ENCODE measurements at places on chromosomes 7 and 10.
A peak's percentile ranks its signal among the peaks of the same experiment; 100 is the strongest.

GRCh38 chr10:122671355-122671754, 28.3 kb downstream of the C10orf120 start:
- DNase-seq, result no peak

DNA sequence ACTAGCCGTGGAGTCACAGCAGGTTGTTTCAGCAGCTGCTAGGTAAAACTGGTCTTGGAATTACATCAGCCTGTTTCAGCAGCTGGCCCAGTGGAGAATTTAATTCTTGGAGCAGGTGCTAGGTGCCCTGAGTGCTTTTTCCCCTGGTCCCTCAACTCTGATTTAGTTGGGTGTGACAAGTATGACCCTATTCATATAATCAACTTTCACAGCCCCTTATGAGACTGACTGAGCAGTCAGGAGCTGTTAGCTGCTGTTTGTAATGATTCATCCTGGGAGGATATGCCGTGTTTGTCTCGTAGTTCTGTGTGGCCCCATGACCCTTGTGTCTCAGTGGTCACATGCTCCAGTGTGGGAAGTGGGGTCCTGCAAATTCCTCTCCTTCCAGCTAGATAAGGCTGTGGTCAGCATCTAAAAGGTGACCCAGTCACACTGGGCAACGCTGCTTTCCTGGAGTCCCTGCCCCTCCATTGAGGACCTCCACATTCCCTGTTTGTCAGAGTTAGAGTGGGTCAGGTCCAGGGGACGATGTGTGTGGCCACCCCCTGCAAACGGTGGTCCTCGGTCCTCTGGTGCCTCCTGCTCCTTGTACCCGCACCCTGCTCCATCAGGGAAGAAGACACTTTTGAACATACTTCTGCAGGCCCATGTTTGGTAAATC, 28.3 kb downstream of the TBATA start:
- DNase-seq, result no peak

DNA sequence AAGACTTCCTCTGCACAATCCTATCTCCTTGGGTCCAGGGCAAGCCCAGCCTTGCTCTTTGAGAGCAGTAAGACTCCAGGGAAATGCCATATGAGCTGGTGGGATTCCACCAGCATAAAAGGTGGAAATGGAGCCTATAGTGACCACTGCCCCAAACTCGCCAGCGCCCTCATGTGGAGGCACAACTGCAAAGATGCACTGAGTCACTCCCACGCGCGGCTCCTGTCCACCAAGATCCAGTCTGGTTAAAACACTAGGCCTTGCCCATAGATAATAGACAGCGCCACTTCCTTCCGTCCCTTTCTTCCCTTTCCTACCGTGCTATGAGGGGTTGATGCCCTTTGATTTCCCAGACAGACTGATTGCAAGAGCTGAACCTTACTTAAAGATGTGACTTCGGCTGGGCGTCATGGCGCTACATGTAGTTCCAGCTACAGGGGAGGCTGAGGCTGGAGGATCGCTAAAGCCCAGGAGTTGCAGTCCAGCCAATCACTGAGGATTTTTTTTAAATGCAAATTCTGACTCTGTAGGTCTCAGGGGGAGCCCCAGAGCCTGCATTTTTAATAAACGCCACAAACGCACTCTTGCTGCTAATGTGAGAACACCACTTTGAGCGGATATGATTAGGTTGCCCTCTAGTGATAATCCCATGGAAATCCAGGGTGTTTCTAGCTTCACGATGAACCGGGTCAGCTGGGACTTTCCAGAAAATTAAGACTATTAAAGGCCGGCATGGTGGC, 136.5 kb downstream of the EPC1 start:
- DNase-seq, result peak; percentile 75

DNA sequence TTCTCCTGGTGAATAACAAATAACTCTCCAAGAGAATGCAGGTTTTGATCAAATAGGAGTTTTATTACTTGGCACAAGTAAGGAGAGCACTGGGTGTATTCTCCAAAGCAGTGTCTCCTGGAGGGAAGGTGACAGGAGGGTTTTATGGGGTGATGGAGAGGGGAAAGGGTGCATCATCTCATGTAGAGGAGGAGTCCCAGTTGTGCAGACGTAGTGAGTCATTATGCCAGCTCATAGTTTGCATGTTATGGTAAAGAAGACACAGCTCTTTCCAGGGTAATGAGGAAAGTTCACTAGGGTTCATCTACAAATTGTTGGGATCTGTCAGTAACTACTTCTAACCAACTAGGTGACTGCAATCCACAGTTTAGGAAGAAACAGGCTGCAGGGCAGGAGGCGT, 347.9 kb upstream of the MEOX2 start:
- no peak for DNase-seq

- DNase-seq, result peak; percentile 60
Observed at GRCh38 chr7:116236020-116236630, 25.8 kb downstream of the TES start.

GRCh38 chr7:106125417-106125816, 13.3 kb upstream of the SYPL1 start:
- no peak for DNase-seq

DNA sequence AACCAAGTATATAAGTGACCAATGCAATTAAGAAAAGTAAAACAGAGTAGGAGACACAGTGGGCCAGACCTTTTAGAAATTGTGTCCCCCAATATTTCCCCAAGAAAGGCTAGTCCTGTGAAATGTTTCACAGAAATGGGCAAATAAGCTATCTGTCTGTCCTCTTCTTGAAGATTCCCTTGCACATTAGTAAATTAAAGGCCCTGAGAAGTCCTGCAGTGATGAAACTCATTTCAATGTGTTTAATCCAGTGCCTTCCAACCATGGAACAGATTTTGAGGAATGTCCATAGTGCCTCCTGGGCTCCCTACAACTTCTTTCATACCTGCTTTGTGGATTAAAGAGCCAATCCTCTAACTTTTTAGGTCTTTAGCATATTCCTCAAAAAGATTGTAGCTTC, 11.2 kb upstream of the EEPD1 start:
- no peak for DNase-seq

GRCh38 chr7:19381321-19381720, 236.1 kb upstream of the FERD3L start:
- no peak for DNase-seq

GRCh38 chr10:127353544-127353943, 157.2 kb upstream of the INSYN2A start:
- no peak for DNase-seq
